Stimulated activated CD8-positive, alpha-beta memory T cell treated with anti-CD3 and anti-CD28 coated beads, Interleukin-7, amount 100 ng/mL, for 4 hours (primary cell): ENCODE measurements at places on chromosomes 7 and 10.

DNA sequence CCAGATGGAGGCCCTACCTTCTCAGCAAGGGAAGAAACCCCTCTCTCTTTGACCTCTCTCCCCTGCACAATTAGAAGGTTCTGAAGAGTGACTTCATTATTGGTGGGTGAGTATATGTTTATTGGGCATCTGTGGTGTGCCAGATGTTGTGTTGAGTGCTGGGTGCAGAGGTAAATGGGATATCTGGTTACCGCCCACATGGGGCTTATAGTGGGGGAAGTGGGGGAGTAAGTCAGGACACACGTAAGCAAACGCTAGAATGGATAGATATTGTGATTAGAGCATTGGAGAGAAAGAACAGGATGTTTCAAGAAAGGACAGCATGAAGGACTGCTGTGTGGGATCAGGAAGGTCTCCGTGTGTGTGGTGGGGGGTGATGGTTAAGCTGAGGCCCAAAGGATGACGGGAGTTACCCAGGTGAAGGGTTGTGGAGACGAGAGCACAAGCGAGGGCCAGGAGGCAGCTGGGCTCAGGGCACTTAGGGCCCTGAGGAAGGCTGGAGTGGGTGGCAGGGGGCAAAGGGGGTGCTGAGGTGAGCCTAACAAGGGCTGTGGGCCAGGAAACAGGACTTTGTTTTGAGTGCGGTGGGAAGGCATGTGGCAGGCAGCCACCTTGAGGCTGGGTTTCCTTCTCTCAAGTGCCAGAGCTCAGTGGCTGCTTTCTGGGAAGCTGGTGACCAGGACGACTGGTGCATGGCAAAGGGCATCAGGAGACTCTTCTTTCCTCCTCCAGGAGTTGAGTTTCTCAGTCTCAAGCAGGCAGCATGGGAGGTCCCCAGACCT lies 299.9 kb downstream of the RPS24 start:
- DNase-seq: no peak

- no peak for DNase-seq
These were observed 2.4 kb downstream of the BNIP3 start for GRCh38 chr10:131979336-131979735.

DNA sequence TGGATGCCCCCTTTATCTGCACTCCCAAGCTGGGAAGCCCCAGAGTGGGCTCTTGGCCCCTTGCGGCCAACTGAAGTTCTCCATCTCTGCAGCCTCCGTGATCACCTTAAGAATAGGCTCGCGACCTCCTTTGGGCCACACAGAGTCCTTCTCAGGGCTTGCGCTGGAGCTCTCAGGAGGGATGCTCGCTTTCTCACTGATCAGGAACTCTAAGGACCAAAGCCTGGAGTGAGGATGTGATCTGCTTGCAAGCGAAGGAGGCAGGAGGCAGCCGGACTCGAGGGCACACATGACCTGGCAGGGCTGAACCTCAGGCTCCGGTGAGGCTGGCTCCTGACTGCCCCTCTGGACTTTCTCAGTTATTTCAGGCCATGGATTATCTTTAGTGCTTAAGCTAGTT lies 192.1 kb upstream of the MKI67 start:
- DNase-seq: no peak

DNA sequence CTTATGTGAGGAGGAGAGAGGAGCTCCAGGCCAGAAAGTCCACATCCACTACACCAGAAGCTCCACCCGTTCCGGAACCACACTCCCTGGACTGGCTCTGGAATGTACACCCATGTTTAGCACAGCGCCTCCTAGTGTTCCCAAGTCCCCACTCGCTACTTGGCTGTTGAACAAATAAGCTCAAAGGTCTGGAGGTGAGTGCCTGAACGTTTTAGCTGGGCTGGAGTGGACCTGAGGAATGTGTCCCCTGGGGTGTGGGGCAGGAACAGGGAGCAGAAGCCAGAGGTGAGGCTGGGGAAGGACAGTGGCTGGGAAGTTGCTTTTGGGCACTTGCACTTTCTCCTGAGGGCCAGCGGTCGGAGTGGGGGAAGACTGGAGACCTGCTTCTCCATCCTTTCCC lies 164.1 kb upstream of the CDCA7L start:
- no peak for DNase-seq

DNA sequence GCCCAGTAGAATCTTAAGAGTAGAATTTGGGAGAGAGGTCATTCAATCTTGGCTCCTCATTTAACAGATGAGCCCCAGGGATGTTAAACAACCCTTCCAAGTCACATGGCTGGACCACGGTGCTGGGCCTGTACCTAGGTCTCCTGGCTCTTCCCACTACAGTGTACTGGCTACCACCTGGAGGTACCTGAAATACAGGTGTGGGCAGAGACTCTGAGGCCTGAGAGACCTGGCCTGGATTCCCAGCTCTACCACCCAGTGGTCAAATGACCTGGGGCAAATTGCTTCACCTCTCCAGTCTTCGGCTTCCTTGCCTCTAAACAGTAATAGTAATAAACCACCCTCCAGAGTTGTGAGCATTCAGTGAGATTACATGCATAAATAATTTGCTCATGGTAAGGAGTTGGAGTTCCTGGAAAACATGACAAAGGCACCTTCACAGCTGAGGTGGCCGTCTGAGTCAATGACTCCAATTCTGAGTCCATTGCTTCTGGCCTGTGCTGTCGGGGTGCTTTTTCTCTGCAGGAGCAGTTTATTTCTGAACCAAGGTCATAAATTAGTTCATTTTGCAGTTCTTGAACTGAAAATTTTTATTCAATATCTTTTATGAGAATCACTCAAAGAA lies 2.7 kb downstream of the GOT1 start:
- DNase-seq: no peak

GRCh38 chr10:5291501-5292195 lies 73.1 kb upstream of the UCN3 start:
- DNase-seq: peak; percentile 30

DNA sequence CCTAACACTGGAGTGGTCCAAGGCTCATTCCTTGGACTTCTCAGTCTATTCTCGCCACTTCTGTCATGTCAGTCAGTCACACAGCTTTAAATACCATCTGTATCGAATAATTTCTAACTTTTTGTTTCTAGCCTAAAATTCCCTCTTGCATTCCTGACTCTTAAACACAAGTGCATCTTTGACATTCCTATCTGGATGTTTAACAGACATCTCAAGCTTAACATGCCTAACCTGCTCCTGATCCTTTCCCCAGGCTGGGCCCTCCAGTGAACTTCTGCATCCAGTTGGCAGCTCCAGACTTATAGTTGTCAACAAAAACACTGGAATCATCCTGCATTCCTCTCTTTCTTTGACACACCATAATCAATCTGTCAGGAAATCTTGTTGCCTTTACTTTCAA lies 4.5 kb upstream of the ABCB4 start:
- no peak for DNase-seq

DNA sequence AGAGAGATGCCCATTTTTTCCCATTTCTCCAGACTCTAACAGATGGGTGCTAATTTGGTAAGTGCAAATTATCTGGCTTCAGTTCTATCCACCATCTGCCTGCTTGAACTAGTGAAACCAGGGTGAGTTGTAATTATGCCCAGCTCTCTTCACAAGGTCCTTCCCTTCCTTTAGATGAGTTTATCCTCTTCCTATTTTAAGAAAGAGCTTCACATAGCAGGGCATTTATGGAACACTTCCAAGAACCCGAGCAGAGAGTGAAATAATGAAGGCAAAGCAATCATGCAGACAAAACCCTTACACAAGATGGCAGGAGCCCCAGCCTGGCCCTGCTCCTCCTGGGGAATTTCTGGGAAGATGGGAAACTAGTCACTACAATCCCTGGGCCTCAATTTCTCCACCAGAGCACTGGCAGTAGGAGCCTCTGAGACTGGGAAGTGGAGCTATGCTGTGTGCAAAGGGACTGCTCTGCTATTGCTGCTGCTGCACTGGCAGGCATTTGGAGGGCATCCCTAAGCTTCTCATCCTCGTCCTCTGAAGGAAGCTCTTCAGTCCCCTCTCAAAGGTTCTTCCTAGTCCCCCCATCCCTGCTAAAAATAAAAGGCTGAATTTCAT lies 33.7 kb upstream of the PLXNA4 start:
- DNase-seq: no peak

DNA sequence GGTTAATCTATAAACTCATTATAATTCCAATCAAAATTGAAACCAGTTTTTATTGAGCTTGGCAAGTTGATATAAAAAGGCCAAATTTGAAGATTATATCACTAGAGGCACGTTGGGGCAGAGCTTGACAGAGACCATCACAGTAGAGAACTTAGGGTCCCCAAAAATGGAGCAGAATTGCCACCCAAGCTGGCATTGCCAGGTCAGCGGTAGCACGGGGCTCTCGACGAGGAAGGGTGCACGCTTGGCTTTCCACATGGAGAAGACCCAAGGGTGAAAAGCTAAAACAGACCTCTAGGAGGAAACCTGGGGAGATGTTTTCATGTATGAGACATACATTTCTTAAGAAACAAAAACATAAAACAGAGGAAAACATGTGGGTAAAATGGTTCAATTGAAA lies 4.3 kb upstream of the JAKMIP3 start:
- no peak for DNase-seq

DNA sequence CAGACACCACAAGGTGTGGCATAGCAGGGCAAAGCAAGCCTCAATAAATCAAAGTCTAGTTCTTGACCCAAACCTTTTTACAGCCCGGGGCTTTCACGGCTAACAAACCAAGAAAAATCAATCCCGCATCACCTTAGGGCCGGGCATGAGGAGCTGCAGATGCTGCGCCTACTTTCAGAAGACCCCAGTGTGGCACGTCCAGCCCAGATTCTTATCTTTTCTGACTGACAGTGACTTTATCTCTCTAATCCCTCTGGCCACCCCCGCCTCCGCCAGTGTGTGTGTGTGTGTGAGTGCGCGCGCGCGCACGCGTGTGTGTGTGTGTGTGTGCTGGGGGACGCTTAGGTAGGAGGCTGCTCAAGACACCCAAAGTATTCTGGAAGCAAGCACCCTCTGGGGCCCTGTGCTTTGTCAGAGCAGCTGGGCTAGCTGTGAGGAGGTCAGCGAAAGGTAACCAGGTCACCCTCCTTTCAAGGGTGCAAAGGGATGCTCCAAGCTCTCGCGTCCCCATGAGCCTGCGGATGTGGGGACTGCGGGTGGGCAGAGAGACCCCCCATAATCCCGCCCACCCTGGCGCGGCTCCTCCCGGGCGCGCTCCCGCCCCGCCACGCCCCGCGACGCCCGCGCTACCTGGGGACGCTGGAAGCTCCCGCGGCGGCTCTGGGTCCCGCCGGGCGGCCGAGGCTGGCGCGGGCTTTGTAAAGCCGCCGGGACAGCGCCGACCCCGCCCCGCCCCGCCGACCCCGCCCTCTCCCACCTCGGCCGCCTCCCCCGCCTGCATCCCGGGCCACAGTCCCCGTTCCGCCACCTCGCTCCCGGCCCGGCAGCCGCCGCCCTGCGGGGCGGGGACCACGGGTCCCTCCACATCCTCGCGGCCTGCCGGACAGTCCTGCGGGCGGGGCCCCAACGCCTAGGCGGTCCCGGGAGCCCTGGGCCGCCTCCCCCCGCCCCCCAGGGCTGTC lies 57.1 kb upstream of the RHOBTB1 start:
- no peak for DNase-seq
